GM13977 (cell line): ENCODE measurements at places on chromosomes 12 and 14.

- DNase-seq, result no peak
Observed at GRCh38 chr12:9992296-9992695, 6.6 kb downstream of the CLEC1B start.

- DNase-seq, result no peak
Observed at GRCh38 chr12:116247377-116247776, 30.1 kb downstream of the MED13L start.

- DNase-seq, result peak; percentile 29
Observed at GRCh38 chr14:60090864-60091519, 731 bp upstream of the PCNX4 start.

DNA sequence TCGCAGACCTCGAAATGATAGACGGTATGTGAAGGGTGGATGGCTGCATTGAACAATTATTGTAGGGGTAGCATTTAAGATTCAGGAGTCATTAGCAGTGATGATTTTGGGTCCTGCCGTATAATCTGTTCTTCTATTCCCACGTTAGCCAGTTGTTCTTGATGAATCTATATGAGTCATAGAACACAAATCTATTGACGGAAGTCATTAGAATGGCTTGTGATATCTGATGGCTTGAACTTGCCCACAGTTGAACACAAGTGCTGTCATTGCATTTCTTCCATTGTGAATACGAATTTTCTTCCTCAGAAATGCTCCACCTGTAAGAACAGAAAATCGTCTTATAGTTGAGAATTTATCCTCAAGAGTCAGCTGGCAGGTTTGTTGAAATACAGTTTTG is 1.9 kb downstream of the SRSF5 start:
- no peak for DNase-seq

GRCh38 chr14:63383776-63384367 is 65.1 kb upstream of the GPHB5 start:
- DNase-seq, result peak; percentile 32
